ENCODE measurements at places on chromosomes 1 and 21.

DNA sequence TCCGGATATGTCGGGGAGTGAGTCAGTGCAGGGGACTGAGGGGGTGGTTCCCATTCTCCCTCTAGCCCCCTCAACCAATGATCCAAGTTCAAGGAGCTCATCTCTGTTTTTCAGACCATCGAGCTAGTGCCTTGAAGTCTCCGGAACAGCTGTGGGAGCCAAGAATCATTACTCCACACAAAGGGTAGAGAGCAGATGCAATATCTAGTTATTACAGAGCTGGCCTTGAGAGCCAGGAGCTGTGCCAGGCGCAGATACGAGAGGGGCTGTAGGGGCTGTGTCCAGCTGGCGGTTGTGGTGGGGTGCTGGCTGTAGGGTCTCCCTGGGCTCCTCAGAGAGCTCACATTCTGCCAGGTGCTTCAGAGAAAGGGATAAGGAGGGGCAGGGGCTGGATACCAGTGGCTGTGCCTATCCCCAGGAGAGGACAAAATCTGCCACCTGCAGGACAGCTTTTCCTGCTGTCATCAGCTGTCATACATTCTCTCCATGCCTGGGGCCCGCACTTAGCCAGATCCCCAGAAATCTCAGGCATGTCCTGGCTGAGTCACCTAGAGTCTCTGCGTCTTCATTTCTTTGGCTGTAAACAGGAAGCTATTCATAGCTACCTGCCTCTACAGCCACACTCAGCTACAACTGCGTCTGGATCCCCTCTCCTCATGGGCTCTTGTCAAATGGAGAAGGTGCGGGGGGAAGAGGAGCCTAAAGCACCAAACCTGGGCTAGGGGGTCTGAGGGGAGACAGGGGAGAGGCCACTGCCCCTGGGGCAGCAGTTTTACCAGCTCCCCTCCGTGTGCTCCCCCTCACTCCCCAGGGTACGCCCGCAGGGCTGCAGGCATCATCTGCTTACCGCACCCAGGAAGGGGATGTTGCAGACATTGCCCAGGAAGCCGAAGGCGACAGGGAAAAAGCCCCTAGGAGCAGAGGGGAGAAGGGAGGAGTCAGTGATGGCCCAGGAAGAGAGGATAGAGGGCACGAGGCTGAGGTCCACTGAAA, 2.4 kb upstream of the KISS1 start:
- DNase-seq: no peak

DNA sequence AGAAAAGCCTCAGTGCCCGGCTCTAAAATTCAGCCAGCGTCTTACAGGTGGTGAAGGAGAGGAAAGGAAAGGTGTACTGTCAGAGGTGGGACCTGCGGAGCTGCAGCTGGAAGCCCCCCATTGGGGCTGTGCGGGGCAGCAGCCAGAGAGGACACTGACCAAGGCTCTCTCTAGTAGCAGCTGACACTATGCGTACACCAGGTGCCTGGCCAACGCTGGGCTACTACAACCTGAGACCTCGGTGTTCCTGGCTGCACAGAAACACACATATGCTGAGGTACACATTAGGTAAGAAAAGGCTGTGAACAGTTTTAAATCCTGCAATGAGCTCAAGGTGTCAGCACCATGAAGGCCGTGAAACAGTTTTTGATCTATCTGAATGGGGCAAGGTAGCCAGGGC, 55.5 kb upstream of the EDN2 start:
- no peak for DNase-seq

DNA sequence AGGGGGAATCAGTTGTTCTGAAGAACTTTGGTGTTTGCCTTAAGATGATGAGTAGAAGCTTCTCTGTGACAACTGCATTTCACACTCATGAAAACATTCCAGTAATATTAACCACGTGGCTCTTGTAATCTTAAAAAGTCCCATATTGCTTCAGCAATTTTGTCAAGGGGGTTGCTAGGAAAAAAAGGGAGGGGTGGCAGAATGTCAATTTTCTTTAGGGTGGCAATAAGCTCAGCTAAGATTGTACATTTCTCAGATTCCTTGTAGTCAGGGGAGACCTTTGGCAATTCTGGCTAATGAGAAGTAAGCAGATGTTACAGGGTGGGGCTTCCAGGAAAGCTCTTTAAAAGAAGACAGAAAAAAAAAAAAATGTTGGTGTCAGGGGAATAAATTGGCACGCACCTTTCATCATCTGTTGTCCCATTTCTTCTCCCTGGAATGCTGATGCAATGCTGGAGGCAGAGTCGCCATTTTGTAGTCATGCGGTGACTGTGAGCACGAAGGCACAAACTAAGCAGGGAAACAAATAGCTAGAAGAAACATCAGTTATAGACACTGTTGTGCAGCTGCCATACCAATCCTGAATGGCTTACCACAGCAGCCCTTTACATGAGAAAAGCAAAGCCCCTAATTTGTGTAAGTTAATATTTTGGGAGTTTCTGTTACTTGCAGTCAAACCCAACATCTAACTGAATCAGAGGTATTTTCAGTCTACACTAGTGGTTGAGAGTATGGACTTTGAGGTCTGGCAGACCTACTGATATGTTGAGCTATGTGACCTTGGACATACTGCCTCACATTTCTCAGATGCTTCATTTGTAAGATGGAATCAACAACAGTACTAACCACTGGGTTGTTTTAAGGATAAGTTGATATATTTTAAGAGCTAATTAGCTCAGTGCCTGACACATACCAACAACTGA, 56.1 kb upstream of the MRPS6 start:
- DNase-seq: no peak

GRCh38 chr1:55846051-55846450, 630.9 kb upstream of the USP24 start:
- DNase-seq: no peak

- DNase-seq: no peak
Observed at GRCh38 chr1:63922848-63923247, 149.0 kb downstream of the ROR1 start.

- DNase-seq: no peak
Observed at GRCh38 chr1:36557041-36558000, 74.6 kb upstream of the CSF3R start.

GRCh38 chr1:3018051-3018471, 3.2 kb upstream of the ACTRT2 start:
- no peak for DNase-seq

DNA sequence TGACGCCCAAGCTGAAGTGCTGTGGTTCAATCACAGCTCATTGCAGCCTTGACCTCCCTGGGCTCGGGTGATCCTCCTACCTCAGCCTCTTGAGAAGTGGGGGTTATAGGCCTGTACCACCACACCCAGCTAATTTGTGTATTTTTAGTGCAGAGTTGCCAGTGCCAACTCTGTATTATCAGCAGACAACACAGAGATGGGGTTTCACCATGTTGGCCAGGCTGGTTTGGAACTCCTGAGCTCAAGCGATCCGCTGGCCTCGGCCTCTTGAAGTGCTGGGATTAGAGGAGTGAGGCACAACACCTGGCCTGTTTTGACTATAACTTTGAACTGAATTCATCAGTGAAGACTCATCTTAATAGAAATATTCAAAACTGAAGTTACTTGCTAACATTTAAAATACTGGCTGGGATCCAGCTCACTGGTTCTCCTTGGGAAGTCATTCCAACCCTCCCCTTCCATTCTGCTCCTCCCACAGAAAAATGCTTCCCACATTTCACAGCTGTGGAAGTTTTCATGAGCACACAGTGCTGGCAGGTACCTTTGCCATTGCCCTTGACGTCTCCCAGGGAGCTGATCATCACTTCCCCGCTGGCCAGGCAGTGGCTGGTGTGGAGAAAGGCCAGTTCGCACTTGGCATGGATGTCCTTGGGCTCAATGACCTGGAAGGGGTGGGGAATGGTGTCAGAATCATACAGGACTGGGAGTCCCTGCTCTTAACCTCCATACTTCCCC, 4.7 kb downstream of the SELENBP1 start:
- DNase-seq: no peak

- DNase-seq: no peak
Observed at GRCh38 chr1:246875041-246876026, 56.4 kb downstream of the AHCTF1 start.

DNA sequence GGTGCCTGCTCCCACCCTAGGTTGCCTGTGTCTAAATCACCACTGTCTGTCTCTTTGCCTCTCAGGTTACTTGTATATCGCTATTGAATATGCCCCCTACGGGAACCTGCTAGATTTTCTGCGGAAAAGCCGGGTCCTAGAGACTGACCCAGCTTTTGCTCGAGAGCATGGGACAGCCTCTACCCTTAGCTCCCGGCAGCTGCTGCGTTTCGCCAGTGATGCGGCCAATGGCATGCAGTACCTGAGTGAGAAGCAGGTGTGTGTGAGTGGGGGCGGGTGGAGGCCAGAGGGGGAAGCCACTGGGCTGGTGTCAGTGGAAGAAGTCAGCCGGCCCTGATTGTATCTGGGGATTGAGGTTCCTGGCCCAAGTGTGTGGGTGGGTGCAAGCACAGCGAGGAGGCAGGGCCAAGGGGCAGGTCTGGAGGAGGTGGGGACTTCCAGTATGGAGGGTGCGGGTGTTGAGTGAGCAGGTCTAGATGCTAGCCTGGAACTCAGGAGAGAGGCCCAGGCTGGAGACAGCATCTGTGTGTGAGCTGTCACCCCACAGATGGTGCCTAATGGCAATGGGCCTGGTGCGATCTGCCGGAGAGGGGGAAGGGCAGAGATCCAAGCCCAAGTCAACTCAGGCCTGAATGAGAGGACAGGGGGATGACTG, 17.2 kb downstream of the TIE1 start:
- DNase-seq: no peak

DNA sequence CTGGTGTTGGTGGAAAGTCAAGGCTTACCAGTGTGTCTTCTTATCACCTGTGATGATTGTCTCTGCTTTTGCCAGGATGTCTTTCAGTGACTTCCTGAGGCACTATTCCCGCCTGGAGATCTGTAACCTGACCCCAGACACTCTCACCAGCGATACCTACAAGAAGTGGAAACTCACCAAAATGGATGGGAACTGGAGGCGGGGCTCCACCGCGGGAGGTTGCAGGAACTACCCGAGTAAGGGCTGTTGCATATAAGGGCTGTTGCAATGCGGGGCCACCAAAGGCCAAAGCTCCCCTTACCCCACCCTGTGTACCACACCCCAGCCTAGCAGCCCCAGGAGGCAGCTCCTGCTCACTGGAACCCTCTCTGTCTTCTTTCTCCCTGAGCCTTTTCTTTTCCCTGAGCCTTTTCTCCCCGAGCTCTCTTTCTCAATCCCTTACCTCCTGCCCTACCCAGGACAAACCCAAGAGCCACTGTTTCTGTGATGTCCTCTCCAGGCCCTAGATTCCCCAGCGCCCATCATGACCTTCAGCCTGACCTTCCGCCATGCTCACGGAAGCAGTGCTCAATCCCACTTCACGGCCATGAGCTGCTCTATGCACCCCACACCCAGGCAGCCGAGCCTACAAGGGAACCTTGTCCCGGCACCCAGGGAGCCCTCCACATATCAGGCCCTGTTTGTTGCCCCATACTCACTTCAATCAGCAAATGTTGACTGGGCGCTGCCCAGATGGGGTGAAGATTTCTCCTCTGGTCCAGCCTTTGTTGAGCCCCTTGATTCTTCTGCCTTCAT, 40.6 kb downstream of the CAPN2 start:
- DNase-seq: no peak

GRCh38 chr1:107451715-107452114, 310.9 kb downstream of the NTNG1 start:
- DNase-seq: no peak

DNA sequence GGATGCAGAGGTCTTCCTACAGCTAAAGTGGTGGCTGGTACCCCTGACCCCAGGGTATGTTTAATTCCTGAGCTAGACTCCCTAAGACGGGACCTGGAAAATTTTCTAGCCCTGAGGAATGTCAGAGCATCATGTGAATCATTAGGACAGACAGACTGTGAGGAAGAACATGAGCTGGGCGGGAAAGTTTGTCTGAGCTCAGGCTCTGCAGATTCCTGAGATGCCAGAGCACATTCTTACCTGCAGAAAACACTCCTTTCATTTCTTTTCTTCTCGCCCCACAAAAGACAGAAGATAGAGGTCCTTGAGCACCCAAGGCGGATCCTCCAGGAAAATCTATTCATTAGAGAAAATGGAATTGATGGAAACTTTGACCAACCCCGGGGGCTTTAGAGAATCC, 6.5 kb downstream of the CAPN2 start:
- no peak for DNase-seq

DNA sequence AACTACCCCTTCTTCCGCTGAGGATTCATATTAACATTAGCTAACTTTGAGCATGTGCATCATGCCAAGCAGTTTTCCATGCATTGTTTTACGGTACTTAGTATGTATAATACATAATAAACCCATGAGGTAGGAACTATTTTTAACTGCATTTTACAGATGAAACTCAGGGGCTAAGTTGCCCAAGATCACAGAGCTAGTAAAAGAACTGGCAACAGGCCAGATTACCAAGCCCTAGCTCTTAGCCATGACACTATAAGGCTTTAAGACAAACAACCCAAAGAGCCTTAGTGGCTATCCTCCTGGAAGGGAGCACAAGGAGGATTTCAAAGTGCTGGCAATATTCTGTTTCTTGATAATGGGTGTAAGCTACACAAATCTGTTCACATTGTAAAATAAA, 6.1 kb downstream of the AK2 start:
- DNase-seq: no peak

DNA sequence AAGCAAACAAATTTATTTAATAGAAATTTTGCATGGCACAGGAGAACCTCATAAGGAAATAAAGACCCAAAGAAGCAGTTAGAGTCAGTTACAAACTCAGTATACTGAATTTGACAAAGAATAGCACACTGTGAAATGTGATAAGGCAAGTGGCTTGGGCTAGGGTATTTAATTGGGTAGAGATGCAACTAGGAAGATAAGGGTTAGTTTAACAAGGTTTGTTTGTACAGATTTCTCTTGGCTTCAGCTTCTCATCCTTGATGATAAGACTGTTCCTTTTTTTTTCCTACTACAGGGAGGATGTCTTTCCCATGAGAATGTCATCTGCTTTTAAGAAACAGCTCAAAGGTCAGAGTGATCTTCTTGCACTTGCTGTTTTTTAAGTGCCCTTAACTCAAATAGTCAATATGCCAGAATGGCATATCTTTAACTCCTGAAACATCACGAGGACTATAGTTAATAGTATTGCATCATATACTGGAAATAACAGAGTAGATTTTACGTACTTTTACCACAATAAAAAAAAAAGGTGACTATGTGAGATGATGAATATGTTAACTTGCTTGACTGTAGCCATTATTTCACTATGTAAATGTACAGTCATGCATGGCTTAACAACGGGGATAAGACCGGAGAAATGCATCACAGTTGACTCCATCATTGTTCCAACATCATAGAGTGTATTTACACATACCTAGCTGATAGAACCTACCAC, 9.2 kb upstream of the TRAF3IP3 start:
- no peak for DNase-seq

Data from stimulated activated CD8-positive, alpha-beta memory T cell treated with anti-CD3 and anti-CD28 coated beads, Interleukin-15, amount 100 ng/mL, for 4 hours (primary cell).